Lung (tissue), 17 donors: ENCODE measurements at places on chromosomes 11 and 22.

DNA sequence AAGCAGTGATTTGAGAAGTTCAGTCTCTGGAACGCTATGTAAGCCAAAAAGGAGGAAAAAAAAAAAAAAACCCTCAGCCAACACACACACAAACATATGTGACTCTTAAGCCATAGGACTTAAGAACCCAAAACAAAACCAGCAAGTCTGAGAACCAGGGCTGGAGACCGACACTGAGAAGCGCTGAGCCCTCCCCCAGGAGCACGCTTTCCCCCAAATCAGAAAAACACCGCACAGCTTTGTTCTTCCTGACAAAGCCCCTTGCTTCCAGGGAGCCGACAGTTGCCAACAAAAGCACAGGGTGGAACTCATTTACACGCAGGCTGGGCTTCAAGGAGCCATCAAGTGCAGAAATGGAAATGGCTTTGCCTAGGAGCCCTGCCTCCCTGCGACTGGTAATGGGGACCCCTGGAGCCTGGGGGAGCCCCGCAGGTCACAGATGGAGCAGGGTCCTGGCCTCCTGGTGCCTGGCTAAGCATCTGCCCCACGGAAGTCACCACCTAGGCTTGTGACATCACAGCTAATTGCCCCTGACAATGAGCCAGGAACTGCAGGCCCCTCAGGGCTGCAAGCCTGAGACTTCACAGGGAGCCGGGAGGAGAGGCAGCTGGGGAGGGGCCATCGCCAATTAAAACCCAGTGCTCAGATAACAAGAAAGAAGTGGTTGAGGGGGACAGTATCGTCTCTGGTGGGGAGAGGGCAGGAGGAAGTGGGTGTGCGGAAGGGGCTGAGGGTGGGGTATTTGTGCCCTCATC lies 66.9 kb downstream of the NFAM1 start:
- DNase-seq: peak; percentile 83

DNA sequence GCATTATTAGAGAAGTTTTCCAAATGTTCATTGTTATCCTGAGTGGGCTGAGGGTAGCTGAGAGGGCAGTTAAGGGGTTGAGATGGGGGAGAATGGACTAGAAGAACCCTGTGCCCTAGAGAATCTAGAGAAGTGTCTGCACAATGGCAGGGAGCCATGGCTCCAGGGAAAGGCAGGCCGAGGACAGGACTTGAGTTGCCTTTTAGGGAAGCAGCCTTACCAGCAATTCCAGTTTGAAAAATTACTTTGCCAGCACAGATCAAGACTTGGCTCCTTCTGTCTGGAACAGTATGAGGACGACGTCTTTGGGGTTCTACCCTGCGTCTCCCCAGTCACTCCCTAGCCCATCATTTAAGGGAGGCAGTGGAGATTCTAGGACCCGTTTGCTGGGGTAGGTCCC lies 25.7 kb upstream of the MICAL3 start:
- no peak for DNase-seq

GRCh38 chr11:36048496-36049247 lies 104.8 kb downstream of the LDLRAD3 start:
- DNase-seq: peak; percentile 16

DNA sequence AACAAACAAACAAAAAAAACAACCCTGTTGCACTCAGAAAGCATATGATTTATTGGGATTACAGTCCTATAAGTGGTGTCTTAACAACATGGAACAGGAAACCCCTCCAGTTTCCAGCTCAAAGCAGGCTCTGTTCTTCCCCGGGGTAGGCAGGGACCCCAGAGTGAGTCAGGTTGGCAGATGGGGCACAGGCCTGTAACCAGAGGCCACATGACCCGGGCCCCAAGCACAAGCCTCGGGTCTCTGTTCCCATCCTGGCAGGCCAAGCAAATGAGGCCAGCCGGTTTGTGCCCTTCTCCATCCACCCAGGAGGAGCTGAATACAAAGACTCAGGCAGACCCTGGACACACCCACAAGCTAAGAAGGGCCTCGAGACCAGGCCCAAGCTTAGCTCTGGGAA lies 75.8 kb downstream of the NAT10 start:
- no peak for DNase-seq

GRCh38 chr22:45077286-45077685 lies 67.5 kb upstream of the PHF21B start:
- DNase-seq: no peak

GRCh38 chr22:30429887-30430286 lies 4.3 kb downstream of the MTFP1 start:
- no peak for DNase-seq
